Smooth muscle cell of the pulmonary artery (primary cell): ENCODE measurements at places on chromosomes 12 and 14. TPM values are rescaled to one million over a fixed set of nuclear protein-coding genes. Genes with fewer than 3 reads are reported as not detected.

Gene FRMD6
- 195 and 346 TPM in 2 replicates for total RNA-seq

Gene LGR5
- 0.03 and 2.2 TPM in 2 replicates for total RNA-seq

Gene C12orf50
- total RNA-seq = not detected in 2 replicates

Gene DPPA3
- total RNA-seq = not detected in 2 replicates

Gene ASIC1
- total RNA-seq = 3.5 and 3.6 TPM in 2 replicates

Gene PLEKHD1
- under 0.01 and 0.07 TPM in 2 replicates for total RNA-seq

Gene SLC4A8
- total RNA-seq = 1.6 and 5.4 TPM in 2 replicates

Gene LRP1-AS
- 0.20 TPM in 1 of 2 replicates, not detected in the other for total RNA-seq

Gene POMT2
- 16.2 and 27.1 TPM in 2 replicates for total RNA-seq

Gene NGDN
- 28.5 and 31.1 TPM in 2 replicates for total RNA-seq

Gene ETNK1
- total RNA-seq = 33.6 and 50.2 TPM in 2 replicates

Gene NTN4
- 130 and 302 TPM in 2 replicates for total RNA-seq

Gene CAPZA3
- not detected in 2 replicates for total RNA-seq

Gene DIO2
- 18.7 and 97.5 TPM in 2 replicates for total RNA-seq

Gene TSHR
- under 0.01 TPM in 1 of 2 replicates, not detected in the other for total RNA-seq

Gene NFE2
- 0.07 and 0.10 TPM in 2 replicates for total RNA-seq

Gene GUCY2C
- not detected in 2 replicates for total RNA-seq

Gene KRT77
- total RNA-seq = not detected in 2 replicates
